ENCODE measurements at places on chromosomes 13 and 19.

DNA sequence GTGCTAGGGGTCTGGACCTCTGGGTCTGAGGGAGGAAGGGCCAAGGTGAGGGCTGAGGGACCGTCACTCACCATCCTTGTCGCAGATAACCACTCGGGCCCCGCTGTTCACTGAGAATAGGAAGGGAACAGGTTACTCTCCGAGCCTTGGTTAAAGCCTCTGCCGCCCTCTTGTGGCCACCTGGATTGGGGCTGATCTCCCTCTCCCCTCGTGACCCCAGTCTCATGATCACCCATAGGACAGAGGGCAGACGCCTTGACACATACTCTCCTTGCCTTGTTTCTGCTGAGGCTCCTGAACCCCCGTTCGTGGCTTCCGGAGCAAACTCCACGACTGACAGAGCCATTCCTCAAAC is 580 bp downstream of the HSD17B14 start:
- DNase-seq: peak; percentile 94

GRCh38 chr19:35144600-35145436 is 1.8 kb downstream of the FXYD7 start:
- DNase-seq: peak; percentile 93

DNA sequence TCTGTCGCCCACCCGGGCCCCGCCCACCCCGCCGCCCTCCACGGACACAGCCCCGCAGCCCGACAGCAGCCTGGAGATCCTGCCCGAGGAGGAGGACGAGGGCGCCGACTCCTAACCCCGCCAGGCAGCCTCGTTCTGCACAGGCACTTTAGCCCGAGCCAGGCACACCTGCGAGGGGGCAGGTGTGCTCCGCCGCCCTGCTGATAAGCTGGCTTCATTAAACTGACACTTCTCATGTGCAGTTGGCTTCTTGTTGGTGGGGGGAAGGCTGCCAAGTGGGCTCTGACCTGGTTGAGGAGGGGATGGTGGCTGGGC is 8.2 kb downstream of the IL4I1 start:
- DNase-seq: no peak

DNA sequence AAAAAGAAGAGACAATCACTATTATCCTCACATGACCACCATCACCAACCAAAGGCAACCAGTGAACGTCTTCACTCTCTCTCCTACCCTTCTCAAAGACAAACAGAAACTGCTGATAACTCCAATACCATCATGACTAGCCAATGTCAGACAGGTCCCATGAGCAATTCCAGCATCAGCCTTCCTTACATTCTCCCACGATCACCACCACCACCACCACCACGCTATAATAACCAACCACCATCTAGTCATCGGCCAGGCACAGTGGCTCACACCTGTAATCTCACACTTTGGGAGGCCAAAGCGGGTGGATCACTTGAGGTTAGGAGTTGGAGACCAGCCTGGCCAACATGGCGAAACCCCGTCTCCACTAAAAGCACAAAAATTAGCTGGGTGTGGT is 3.9 kb downstream of the MYO1F start:
- DNase-seq: no peak

GRCh38 chr13:111006506-111007031 is 91.7 kb upstream of the ANKRD10 start:
- no peak for DNase-seq

DNA sequence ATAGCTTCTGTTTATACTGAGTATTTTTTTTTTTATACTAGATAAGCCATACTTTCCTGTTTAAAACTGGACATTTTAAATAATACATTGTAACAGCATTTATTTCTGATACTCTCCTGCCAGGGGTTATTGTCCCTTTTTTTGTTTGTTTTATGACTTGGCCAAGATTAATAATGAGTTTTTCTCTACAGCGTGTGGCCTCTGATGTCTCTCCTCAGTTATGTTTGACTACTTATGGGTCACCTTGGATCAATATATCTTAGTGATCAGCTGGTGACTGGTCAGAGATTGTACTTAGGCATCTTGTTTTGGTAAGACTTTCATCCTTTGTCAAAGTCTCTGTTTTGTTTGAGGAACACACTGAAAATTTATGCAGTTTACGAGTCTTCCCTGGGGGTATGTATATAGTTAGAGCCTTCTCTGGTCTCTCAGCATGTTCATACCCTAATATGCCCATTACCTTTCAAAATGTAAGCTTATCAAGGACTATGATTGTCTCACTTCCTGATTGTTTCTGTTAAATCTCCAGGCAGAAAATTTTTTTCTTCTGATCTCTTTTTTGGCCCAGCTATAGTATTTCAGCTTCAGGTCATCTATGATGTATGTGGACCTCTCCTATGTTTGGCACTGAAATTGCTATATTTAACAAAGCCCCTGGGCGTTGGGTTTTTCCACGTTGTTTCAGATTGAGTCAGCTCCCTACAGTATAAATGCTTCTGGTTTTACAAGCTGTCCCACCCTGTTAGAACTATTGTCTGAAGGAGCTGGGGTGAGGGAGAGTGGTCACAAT is 87.9 kb downstream of the URI1 start:
- no peak for DNase-seq

GRCh38 chr19:38707512-38708114 is 36.7 kb downstream of the CAPN12 start:
- peak; percentile 89 for DNase-seq

GRCh38 chr13:25762795-25763377 is 288.9 kb downstream of the SHISA2 start:
- DNase-seq: no peak

All from Calu3 (cell line).